Activated gamma-delta T cell treated with Interleukin-2 at 50 U/mL for 16 hours (primary cell): ENCODE measurements at places on chromosomes 12 and 14.

- DNase-seq = no peak
Observed at GRCh38 chr14:99015833-99016232, 256.2 kb downstream of the BCL11B start.

GRCh38 chr14:79011091-79011919 lies 841.1 kb downstream of the NRXN3 start:
- DNase-seq = no peak

DNA sequence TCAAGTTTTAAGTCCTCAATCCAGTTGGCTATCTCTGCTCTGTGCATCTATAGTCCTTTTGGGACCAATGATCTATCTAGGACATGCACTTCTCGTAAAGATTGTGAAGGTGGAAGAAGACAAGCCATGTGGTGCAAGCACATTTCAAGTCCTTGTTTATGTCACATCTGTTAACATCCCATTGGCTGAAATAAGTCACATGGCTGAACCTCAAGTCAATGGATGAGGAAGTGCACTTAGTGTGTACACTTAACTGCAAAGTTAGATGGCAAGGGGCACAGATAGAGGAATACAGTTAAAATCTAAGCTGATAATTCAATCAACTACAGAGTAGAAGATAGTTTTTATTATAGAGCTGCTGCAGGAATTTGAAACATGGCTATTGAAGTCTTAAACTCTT lies 362.8 kb upstream of the TBX3 start:
- DNase-seq = no peak

DNA sequence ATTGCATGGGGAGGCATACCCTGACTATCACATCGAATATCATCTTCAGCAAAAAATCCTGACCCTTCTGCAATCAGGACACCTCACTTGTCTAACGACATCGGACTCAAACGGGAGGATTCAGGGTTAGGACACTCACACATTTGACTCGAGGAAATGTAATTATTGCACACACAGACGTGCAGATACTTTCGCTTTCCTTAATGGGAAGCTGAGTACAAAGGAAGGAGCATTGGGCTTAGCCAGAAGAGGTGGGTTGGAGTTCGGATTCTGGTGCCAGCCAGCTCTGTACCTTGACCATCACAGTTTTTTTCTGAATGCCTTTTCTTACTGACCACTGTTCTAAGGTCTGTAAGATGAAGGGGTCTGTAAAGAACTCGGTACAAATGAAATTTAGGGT lies 260.4 kb downstream of the GALC start:
- no peak for DNase-seq

DNA sequence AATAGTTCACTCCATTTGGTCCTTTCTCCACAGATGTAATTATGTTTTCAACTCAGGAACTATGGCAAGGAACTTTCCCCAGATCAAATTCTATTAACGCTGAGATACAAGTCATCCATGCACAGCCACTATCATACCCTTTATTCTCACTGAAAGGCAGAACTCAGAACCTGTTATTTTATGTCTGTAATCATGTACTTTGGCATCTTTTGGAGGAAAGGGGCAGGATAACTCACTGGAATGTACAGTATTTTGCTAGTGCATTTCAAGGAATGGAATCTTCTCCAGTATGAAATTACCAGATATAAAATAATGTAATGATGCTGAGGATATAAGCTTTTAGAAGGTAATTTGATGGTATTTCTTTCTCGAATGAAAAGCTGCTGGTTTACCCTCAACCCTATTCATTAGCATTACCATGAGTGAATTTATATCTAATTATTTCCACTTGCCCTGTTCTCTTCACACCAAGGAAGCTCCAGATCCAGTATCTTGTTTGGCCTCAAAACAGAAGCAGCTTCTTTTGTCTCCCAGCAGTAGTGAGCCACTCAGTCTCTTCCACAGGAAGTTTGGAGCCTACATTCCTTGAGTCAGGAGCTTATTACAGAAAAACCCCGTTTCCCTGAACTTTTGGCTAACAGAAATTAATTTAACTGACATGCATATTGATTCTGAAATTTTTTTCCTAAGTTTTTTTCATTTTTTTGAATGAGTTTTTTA lies 10.0 kb upstream of the AMHR2 start:
- no peak for DNase-seq
